Cardiac muscle cell (in vitro differentiated cells and primary cell): ENCODE measurements at places on chromosomes 5 and 9. TPM values are rescaled to one million over a fixed set of nuclear protein-coding genes. Genes with fewer than 3 reads are reported as not detected.

Gene ACER2
- total RNA-seq = 1.7 and 1.9 TPM in 2 replicates

Gene FGF1
- total RNA-seq = 0.81 TPM in 1 of 2 replicates, not detected in the other

Gene MEF2C
- 95.3 and 175 TPM in 2 replicates for total RNA-seq

- DNase-seq = peak; percentile 85
- no peak overlapping the region for H3K27ac ChIP-seq
- H3K4me1 ChIP-seq = peaks cover 24% of the 10 kb centered on the region
- no peaks in the 10 kb centered on the region for H3K27me3 ChIP-seq
- H3K4me3 ChIP-seq = no peak overlapping the region
- no peaks in the 10 kb centered on the region for H3K36me3 ChIP-seq
Observed at GRCh38 chr5:146825033-146825432, 53.5 kb downstream of the PPP2R2B start.
